ENCODE measurements at places on chromosomes 12 and 14.

GRCh38 chr14:91142214-91142668 is 28.4 kb downstream of the DGLUCY start:
- no peak for DNase-seq

- no peak for DNase-seq
Measured at GRCh38 chr14:25103271-25103670, 53.3 kb upstream of the STXBP6 start.

DNA sequence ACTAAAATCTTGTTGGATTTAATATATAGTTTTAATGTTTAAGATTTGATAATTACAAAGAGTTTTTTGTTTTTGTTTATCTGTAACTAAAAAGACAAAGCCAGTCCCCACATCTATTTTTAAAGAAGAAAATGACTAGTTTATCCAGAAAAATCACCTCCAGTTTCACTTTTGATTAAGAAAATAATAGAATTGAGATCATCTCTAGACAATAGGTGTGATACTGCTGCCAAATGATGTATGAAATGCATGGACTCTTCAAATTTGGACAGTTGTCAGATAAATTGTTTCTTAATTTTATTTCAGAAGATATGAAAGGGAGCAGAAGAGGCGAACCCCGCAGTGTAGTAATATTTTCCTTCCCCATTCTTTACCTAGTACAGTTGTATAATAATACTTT is 20.0 kb downstream of the PCNX4 start:
- no peak for DNase-seq

DNA sequence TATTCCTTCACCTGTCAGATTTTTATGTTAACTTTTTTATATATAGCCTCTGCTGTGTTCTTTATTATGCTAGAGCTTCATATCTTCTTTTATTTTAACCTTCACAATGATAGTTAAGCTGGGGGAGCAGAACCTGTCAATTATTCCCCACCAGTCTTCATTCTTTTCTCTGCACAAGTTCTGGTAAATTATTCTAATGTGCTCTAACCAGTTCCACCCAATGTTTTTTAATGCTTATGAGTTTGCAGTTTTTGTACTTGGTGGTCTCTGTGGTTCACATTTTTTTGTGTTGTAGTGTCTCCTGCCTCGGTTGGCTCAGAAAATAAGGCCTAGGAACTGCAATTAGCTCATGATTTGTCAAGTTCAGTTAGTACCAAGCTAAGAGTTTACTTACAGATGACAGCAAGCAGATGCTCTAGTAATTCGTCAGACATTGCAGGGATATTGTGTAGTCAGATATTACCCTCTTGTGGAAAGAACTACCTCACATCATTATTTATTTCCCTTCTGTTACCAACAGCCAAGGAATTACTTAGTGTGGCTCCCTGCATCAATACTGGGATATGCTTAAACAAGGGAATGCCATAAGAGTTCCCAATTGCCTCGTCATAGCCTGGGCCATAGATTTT is 14.5 kb downstream of the DYRK2 start:
- DNase-seq = no peak

DNA sequence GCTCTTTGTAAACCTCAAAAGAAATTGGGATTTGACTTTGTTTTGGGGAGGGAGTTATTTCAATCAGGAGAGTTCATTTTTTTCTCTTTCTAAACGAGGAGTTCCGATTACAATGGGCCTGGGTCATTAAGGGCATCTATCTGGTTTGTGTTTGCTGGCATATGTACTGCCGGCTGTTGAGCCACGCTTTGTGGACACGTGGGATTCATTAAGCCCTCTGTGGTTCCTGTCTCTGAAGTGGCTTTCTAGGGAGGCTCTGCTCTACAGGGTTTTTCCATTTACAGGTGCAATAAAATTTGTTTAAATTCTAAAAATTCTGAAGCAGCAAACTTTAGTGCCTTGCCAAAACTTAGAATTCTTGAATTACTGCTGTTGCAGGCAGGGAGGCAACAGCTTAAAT is 57.9 kb downstream of the GNS start:
- no peak for DNase-seq

DNA sequence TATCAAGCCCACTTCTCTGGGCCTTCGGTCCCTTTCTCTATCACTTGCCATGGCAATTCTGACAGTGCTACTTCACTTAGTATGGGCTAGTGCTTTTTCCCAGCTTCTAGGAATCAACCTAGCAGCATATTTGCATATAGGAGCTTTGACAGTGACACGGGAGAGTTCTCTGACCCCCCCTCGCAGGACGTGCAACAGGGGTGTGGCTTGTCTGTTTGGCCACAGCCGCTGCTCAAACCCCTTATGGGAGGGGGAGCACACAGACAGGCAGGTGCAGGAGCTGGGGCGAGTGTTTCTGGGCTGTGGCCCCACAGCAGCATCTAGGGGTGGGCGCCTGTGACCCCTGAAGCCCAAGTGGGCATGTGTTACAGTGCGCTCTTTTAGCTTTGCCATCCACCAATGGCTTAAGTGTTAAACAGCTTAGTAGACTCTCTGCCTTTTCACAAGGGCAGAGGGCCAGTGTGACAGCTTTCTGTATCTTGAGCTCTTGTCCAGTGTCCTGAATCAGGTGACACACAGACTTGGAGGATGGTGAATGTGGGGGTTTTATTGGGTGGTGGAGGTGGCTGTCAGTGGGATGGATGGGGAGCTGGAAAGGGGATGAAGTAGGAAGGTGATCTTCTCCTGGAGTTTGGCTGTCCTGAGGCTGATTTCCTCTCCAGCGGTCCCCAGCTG is 229.3 kb downstream of the PCNX1 start:
- no peak for DNase-seq

- no peak for DNase-seq
Measured at GRCh38 chr12:109594556-109595317, 21.1 kb downstream of the MVK start.

GRCh38 chr12:116924558-116925453 is 14.1 kb downstream of the FBXW8 start:
- no peak for DNase-seq

DNA sequence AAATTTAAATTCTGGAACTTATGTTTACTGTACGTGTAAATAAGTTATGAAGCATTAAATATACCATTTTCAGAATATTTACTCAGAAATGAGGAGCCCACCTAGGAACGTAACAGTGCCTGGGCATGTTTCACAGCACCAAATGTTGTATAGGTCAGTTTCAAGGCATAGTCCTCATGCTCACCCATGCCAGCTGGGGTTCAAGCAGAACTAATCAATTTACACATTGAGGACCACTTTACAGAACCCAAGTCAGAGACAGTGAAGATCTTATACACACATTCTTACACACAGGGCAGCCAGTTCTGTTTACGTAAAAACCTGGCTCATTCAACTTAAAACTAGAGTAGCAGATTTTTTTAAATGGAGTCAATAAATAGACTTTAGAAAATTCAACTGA is 2.0 kb downstream of the KICS2 start:
- no peak for DNase-seq

GRCh38 chr12:100473716-100474150 is at the start of gene NR1H4:
NR1H4 (plus strand) TSS chr12:100473866; CDS start chr12:100493324, 19,458 bp downstream.
- DNase-seq = no peak

DNA sequence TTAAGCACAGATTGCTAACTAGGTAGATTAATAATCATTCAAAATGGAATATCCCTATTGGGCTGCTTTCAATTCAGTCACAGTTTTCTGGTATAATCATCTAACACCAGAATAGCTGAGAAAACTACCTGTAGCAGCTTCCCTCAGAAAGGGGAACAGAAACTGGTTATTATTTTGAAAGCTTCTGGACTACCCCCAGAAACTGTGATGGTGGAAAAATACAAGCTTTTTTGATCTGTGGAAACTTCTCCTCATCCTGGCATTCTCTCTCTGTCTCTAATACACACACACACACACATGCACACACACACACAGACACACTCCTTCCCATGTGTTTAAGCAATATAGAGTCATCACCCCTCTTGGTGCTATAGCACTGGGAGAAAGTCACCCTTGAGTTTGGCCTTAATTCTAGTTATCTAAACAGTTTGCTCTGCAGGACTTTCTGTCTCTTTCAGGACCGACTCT is 251.5 kb upstream of the LMO3 start:
- DNase-seq = no peak

- no peak for DNase-seq
Measured at GRCh38 chr12:108965886-108966285, 55.0 kb downstream of the SVOP start.

- no peak for DNase-seq
Measured at GRCh38 chr12:66776974-66777373, 98.1 kb upstream of the GRIP1 start.

- no peak for DNase-seq
Measured at GRCh38 chr12:54678131-54678530, 30.0 kb upstream of the DCD start.

DNA sequence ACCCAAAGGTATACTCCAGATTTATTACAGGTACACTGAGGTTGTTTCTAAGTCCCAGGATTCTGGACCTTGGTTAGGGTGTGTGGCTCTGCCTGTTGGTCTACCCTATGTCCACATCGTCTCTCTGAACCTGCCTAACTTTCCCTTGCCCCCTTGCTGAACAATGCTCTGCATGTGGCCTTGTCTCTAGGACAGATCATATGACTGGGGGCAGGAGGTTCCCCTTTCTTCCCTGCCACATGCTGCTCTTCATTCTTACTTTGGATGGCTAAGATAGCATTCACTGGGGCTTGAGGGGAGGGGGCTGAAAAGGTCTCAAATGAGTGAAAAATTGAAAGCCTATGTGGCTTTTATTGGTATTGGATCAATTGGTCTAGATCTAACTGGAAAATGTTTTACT is 49.2 kb downstream of the MBIP start:
- DNase-seq = no peak

DNA sequence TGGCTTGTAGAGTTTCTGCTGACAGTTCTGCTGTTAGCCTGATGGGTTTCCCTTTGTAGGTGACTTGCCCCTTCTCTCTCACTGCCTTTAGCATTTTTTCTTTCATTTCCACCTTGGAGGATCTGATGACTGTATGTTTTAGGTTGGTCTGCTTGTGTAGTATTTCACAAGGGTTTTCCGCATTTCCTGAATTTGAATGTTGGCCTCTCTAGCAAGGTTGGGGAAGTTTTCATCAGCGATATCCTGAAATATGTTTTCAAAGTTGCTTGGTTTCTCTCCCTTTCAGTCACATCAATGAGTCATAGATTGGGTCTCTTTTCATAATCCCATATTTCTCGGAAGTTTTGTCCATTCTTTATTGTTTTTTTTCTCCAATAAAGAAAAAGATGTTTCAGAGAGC is 11.4 kb downstream of the NOPCHAP1 start:
- DNase-seq = no peak

GRCh38 chr12:65875640-65876071 is 51.4 kb downstream of the HMGA2 start:
- DNase-seq = no peak

- no peak for DNase-seq
Measured at GRCh38 chr12:113891167-113891692, 74.9 kb downstream of the RBM19 start.

- DNase-seq = no peak
Measured at GRCh38 chr14:73026243-73026844, 562 bp downstream of the ZFYVE1 start.

DNA sequence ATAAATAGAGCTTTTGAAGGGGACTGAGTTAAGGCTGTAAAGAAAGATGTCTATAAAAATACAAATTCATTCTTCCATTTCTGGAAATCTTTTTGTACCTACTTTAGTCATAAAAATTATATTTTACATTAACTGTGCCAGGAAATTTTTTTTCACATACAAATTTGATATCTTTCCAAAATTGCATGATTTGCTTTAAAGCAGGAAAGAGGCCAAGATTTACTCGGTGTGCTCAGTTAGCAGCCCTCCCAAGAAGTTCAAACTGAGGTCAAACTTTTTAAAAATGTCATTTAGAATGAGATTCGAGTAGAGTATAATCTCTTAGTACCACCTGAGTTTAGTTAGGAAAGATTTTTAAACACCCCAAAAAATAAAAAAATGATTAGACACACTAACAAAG is 173.2 kb upstream of the GRIP1 start:
- DNase-seq = no peak

DNA sequence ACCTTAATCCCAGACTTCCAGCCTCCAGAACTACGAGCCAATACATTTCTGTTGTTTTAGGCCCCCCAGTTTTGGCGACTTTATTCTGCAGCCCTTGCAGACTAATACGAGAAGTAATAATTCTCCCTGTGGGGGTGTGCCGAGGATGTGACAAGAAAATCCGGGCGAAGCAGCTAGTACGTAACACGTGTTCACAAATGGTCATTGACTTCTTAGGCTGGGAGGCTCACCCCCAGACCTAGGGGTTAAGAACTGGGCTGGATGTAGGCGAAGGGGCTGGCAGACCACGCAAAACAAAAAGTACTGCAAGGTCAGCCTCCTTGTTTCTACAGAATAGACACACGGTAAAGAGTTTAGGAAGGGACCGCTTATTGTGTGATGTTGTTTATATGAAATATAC is 69.8 kb upstream of the ESRRB start:
- no peak for DNase-seq

GRCh38 chr14:21768116-21768874 is 94.7 kb upstream of the OR4E1 start:
- peak; percentile 50 for DNase-seq

DNA sequence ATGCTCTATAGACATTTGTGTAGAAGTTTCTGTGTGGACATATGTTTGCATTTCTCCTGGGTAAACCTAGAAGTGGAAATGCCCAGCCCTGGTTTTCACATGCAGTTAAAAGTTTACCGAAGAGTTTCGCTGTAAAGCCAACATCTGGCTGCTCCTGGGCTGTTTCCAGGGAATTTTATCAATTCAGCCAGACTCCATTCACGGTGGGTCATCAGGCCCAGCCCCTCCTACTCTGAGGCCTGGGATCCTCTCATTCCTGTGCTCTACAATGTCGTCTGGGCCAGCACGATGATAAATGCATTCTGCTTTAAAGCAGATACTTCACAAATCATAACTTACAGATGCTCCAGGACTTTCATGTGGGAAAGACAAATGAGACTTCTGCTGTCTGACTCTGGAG is 7.1 kb downstream of the NUAK1 start:
- DNase-seq = no peak
